ENCODE measurements at places on chromosomes 2 and 18.

DNA sequence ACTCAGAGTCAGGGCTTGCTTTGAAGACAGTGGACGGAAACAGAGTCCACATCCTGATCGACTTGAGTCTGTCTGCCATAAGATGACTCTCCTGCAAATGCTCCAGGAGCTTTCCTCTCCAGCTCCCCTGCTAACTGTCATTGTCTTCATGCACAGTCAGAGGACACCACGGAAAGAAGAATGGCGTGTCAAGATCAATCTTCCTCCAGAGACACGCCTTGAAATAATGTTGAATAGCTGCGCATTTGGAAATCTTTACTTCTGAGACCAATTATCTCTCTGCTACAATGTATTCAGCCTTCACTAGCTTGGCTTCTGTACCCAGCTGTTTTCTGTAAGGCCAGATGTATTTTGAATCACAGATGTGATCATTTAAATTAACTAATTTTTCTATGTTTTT, 457.2 kb downstream of the CDH2 start:
- DNase-seq, result no peak

- DNase-seq, result no peak
Observed at GRCh38 chr18:31760695-31761094, at the start of gene SLC25A52. Gene SLC25A52 (minus strand): TSS chr18:31760880. CDS start chr18:31760661, 219 bp downstream.

GRCh38 chr2:49913025-49913424, 758.7 kb upstream of the FSHR start:
- no peak for DNase-seq

DNA sequence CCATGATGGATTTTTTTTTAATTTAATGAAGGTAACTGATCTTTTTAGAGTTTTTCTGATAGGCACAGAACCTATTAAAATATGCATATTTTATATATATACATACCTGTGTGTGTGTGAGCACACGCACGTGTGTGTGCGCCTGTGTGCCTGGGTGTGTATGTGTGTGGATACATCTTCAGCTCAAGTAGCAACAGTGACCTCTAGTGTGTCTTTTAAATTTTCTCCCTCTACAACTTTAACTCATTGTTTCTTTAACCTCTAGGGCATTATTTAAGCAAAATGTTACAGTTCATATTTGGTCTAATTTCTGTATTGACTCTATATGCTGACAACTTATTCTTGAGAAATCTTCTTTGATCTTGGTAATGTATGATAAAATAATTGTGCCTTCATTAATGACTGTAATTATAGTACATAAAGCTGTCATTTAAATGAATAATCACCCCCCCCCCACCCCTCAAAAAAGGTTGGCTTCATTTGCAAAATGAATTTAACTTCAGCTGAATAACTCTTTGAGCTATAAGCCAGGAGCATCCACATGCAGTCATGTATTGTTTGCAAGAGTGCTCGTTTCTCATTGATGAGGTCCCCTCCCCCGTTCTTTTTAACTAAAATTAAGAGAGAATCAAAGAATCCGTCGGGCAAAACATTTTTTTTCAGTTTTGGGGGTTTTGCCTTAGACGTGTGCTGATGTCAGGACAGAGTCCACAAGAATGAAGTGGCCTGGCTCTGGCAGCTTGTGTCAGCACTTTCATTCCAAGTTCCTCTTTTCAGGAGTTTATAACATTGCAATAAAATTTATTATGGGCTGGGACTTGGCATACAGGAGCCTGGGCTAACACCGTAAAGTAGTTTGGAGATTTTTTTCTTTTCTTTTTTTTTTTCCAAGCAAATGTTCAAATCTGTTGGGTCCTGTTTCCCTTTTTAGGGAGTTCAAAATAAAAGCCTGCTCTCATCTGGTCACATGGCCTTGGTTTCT, 80.0 kb downstream of the ETAA1 start:
- no peak for DNase-seq

GRCh38 chr2:170073288-170073687, 104.7 kb upstream of the MYO3B start:
- no peak for DNase-seq

DNA sequence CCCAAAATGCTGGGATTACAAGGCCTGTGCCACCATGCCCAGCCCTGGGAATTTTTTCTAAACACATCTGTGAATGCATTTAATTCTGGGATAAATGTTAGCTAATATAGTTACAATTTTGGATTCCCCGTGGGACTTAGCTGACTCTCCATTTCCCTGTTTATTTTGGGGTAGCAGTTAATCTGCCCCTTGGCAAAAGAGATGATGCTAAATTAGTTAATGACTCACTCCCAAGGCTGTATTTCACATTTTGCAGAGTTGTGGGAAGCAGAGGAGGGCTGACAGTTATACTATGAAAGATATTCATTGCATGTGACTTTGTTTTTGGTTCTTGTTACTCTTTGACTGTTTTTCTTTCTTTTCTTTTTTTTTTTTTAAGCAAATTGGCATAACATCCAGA, 3.2 kb downstream of the MTHFD2 start:
- DNase-seq, result no peak

DNA sequence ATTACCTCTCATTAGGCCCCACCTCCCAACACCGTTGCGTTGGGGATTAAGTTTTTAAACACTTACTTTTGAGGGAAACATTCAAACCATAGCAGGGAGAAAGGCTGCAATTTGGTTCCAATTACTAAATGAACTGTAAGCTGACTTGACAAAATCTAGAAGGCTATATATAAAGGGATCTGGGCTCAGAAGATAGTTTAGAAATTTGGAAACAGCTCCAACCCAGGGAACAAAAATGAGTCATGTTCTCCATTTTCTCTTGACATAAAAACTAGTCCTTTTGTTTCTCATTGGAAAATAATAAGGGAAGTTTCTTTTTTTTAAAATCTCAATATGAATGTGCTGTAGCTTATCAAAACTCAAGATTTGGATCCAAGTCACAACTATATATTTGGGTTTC, 17.5 kb downstream of the MOGAT1 start:
- no peak for DNase-seq

- no peak for DNase-seq
Observed at GRCh38 chr2:134668821-134669220, 50.0 kb downstream of the TMEM163 start.

GRCh38 chr2:37586663-37587317, 84.7 kb downstream of the CDC42EP3 start:
- no peak for DNase-seq

DNA sequence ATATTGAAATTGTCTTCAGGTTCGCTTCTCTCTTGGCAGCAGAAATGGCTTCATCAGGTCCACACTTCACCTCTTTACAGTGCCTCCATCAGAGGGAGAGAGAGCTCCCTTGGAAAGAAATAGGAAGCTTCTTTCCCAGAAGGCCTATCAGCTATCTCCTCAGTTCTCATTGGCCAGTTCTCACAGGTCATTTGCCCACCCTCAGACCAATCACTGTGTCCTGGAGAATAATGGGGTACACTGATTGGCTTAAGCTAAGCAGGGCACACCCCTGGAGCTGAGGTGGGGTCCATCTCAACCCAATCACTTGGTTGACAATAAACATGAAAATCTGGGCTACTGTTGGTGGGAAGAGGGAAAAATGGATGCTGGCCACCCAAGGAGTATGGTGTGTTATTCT, 5.2 kb downstream of the GNLY start:
- DNase-seq, result no peak

All from hematopoietic multipotent progenitor cell treated with erythropoietin and hydrocortisone succinate and interleukin-3 and kit ligand, for 15 days (in vitro differentiated cells).